ENCODE measurements at places on chromosomes 16 and 17.

DNA sequence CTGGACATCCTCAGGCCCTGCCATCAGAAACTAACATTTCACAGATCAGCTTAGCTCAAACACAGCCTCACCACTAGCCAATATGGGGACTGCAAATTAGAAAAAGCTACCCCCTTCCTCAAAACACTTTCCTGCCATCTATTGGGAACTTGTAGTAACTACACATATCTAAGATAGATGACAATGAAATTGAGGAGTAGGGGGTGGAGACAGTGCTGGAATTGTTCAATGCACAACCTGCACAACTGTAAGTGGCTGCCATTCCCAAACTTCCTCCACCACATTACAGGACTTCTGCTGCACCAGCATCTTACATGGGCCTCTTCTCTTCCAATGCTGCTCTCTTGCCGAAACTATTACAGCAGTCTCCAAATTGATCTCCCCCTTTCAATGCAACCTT lies 21.9 kb downstream of the AIPL1 start:
- DNase-seq, result no peak

DNA sequence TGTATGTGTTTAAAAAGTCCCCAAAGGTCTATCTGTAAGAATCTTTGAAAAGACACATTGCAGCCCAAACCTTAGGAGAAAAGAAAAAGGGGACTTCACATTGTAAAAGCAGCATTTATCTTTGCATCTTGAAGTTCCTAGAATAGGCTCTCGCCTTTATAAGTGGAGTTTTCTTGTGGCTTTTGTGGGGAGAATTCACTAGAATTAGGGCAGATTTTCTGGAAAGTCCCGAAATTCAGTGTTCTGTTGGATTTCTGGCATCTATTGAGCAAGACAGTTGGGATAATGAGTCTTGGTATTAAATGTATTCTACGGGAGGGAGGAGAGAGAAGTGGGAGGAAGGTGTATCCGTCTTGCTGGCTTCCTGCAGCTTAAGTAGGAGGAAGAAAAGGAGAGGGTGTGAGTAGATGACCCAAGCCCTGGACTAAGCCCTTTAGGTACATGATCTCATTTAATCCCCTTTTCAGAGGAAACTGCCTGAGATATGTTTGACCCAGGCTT lies 62.6 kb downstream of the PRKCA start:
- no peak for DNase-seq

DNA sequence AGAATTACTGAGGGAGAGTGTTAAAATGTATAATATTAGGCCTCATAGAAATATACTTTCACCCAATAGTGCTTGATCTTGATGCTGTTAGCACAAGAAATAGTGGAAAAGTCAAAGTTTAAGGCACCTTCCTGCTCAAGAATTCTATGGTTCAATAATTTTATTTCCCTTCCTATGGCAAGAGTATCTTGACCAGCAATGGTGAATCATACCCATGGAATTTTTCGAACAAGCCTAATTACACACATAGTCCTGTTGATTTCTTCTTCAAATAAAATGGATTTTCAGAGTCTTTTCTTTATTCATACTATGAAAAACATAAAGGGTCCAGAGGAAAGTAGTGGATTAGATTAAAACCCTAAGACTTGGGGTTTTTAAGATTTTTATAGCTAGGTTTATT lies 810.6 kb downstream of the CDH11 start:
- no peak for DNase-seq

DNA sequence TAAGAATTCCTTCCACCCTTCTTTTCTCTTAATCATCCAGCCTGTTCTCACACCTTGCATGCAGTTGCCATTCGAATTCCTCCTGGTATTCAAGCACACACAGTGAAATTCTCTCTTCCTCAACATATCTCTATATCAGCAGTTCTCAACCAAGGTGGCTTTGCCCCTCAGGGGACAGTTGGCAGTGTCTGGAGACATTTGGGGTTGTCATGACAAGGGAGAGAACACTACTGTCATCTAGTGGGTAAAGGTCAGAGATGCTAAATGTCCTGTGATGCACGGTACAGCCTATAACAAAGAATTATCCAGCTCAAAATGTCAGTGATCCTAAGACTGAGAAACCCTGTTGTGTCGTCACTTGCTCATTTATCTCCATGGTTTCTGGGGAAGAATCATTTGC lies 94.8 kb upstream of the CPHXL start:
- no peak for DNase-seq
